ENCODE measurements at places on chromosomes 7 and 10.

DNA sequence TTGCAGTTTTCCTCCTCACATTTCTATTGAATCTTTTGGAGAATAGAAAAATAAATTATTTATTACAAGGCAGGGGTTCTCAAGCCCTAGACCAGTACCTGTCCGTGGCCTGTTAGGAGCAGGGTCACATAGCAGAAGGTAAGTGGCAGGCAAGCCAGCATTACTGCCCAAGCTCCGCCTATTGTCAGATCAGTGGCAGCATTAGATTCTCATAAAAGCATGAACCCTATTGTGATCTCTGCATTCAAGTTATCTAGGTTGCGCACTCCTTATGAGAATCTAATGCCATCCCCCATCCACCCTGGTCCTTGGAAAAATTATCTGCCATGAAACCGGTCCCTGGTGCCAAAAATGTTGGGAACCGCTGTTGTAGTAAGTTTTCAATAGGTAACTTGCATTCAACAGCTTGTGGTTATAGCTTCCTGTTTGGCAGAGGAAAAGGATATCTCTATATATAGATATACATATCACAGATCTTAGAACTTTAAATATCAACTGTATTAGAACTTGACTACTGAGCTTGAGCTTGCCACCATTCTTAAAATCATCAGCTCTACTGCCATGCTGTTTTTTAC lies 165.1 kb downstream of the AHR start:
- DNase-seq: peak; percentile 7

GRCh38 chr10:4125776-4126175 lies 340.8 kb upstream of the KLF6 start:
- no peak for DNase-seq

DNA sequence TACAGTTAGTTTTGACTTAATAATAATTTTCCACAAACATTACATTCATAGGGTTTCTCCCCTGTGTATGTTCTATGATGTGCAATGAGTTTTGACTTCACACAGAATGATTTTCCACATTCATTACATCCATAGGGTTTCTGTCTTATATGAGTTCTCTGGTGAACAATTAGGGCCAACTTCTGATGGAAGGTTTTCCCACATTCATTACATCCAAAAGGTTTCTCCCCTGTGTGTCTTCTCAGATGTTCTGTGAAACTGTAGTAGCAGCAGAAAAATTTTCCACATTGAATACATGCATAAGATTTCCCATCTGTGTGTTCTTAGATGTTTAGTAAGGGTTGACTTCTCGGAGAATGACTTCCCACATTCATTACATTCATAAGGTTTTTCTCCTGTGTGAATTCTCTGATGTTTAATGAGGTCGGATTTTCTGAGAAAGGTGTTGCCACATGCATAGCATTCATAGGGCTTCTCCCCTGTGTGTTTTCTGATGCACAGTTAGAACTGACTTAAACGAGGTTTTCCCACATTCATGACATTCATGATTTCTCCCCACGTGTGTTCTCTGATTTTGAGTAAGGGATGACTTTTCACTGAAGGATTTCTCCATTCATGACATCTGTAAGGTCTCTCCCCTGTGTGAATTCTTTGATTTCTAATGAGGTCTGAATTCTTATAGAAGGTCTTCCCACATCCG lies 118.5 kb downstream of the ZNF33B start:
- no peak for DNase-seq

DNA sequence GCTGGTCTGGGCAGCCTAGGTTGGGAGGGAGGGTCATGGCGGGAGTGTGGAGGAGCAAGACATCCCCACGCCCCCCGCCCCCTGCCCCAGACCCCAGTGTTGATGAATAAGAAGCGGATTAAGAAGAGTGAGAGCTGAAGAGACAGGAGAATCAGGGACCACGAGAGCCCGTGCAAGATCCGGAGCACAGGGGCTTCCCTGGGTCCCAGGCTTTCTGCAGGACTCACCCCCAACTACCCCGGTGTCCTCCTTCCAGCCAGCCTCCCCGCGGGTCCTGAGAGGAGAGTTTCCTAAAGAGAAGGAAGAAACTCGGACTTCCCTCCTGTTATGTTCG lies 20.1 kb downstream of the GHRHR start:
- DNase-seq: no peak

DNA sequence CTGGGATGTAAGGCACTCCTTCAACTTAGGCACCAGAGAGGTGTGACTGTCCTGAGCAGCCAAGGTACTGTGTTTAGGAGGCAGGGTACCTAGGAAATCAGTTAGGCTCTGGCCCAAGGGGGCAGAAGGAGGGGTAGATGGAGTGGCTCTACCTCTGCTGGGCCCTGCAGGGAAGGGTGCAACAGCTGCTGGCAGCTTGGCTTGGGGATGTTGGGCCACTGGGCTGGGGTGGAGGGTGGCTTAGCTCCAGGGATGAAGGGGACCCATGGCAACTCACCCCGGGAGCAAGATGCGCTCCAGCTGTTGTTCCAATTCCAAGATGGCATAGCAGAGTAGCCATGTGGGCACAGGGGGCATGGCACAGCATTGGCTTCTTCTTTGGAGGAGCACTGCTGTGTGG lies 42.1 kb downstream of the NEURL1 start:
- no peak for DNase-seq

DNA sequence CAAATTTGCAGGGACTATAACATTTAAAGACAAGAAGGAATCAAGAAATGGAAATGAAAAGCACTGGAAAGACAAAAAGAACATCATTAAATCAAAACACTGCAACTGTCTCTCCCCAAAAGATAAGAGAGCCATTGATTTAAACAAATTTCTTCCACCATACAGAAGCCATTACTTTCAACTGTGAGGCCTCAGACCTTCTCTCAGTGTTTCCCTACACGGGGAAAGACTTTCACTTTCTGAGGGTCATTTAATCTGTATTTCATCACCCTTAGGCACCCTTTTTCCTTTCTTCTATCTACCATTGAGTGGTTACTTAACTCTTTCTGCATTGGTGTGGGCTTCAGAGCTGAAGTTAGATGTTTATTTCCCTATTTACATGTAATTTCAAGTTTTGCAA lies 47.5 kb downstream of the CCDC172 start:
- no peak for DNase-seq

DNA sequence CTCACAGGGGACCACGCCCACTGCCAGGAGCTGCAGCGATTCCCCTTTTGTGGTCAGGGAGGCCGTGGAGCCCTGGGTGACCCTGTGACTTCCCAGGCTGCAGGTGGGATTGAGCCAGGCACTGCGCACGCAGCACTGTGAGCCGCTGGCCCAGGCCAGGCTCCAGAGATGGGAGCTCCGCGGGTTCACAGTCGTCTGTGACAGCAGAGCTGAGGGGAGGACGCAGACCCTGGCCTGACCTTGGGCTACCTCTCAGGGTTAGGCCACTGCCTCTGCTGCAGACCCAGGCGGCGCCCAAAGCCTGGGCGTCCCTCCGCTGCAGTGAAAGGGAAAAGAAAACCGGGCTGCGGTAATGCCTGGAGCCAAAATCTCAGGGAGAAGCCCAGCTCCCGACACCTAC lies 107.5 kb upstream of the GPR26 start:
- no peak for DNase-seq

- DNase-seq: peak; percentile 48
Measured at GRCh38 chr10:88989824-88990383, 694 bp upstream of the FAS start.

DNA sequence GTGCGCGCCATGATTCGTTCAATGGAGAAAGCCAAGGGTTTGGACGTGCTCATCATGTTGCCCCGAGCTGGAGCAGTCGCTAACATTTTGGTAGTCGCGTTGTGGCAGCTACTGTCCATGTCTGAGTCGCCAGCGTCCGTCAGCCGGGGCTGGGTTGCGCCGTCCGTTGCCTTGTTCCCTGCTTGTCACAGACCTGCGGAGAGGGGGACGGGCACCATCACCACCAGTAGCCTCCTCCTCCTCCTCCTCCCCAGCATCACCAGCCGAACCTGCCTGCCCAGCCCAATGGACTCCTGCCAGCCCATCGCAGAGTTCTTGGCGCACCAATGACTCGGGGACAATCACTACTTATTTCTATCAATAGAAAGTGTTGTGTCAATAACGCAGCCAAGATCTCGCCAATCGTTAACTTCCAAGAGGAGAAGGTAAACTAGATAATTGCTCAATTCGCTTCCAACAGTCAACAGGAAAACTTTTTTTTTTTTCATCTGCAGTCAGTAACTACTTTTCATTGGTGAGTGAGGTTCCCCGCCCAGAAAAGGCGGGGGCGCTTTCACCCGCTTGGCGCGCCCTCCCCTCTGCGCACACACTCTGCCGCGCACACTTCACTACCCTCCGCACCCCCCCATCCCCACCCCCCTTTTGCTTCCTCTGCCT lies at the start of gene FEZF1:
FEZF1 (minus strand) TSS at position 432 of the 657 bp plus-strand sequence; CDS start at position 119, 313 bp downstream.
- DNase-seq: no peak

- no peak for DNase-seq
Measured at GRCh38 chr10:109991266-109991855, 16.4 kb upstream of the ADD3 start.

DNA sequence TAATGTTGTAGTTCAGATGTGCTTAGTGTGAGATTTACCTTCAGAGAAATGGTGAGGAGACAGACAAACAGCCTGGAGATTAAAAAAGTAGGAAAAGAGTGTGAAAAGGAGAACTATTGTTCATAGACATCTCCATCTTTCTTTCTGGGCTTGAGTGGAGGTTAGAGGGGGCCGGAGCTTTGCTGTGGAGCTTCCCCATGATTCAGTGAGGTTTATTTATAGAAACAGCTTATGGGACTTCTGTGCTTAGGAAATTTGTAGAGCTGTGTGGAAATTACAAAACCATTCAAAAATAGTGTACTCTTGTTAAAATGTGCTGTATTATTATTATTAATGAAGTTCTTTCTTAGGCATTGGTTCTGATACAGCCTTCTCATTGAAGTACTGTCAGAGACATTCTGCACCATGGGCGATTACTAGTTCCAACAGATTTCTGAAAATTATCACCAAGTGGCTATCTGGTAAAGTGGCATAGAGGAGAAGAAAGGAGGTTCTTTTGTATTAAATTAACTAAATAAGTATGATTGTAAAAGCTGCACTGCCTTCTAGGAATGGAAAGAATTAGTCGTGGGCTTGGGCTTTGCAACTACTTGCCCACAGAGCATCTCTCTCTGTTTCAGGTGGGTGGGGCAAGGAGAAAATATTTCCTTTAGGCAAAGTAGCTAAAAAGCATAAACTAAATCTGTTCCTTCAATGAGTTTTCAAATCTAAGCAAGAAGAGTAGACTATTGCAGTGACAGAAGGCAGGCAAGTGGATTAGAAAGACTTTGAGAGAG lies 8.7 kb upstream of the TCAF1 start:
- no peak for DNase-seq

GRCh38 chr10:44575601-44576380 lies 190.9 kb upstream of the CXCL12 start:
- no peak for DNase-seq

DNA sequence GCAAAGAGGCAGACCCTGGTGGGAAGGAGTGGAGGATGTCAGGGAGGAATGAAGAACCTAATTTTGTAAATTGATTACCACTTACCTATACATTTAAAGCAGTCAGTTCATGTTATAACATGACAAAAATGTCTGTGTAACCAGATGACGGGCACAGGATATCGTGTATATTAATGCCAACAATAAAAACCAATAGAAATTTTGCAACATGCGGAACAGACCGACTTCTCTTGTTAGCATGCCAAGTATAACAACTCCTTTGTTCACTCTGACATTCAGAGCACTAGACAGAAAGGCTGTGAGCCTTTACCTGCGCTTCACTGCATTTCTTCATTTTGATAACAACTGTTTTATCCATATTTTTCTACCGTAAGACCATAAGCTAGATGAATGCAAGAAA lies 29.9 kb downstream of the CDK6 start:
- no peak for DNase-seq

- no peak for DNase-seq
Measured at GRCh38 chr10:104639590-104640338, 1.3 kb upstream of the SORCS3 start.

DNA sequence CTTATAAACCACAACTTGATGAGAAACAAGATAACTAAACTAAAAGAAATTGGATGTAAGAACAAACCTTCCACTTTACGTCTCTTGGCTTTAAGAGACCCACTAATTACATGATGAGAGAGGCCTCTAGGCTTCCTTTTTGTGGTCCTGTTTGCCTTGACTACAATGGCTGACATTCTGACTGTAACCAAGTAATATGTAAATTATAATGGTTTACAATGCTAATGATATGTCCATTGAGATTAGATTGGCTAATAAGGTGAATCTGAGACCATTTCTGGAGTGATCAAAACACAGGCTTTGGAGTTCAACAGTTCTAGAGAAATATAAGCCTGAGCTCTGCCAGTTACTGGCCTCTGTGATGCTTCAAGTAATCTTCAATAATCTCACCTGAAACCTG lies 39.4 kb upstream of the AGMO start:
- no peak for DNase-seq

GRCh38 chr10:19954601-19955000 lies 138.4 kb downstream of the PLXDC2 start:
- DNase-seq: no peak

GRCh38 chr7:111990643-111991042 lies 215.6 kb downstream of the DOCK4 start:
- DNase-seq: no peak

GRCh38 chr10:5070648-5071410 lies 23.4 kb upstream of the AKR1C3 start:
- DNase-seq: no peak

DNA sequence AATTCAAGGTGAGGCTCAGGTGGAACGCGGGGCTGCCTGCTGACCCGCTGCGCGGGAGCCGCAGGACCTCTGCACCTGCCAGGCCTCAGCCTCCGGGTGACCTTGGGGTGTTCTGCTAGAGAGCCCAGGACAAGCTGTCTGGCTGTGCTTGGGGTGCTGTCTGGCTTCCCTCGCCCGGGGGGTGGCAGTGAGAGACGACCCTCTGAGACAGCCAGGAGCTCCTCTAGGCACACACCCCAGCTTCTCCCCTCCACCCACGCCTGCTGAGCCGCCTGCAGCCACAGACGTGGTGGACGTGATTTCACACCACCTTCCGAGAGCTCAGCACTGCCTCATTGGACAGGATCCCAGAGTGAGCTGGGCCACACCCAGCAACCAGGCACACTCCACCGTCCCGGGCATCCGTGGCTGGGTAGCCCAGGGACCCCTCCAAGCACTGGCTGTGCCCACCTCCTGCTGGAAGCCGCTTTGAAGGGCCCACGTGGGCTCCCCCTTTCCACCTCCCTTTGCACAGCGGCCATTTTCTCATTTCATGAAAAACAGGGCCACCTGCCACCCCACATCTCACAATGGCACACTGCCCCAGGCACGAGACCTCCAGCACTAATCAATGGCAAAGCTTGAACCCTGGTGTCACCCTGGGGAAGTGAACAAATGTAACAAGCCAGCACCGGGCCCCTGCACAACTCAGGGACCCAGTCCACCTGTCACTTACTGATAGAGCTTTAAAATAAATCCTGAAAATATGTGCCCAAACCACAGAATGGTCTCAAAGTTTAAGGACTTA lies 35.0 kb downstream of the ZFAND2A start:
- DNase-seq: no peak
